Stomach (tissue), 19 donors: ENCODE measurements at places on chromosomes 13 and 19. TPM values are rescaled to one million over a fixed set of nuclear protein-coding genes. Genes with fewer than 3 reads are reported as not detected.

SHC2 gene
- total RNA-seq: 34.8 TPM

PLK5 gene
- not detected for total RNA-seq

BST2 gene
- total RNA-seq: 38.4 TPM

IRF3 gene
- total RNA-seq: 28.3 TPM

PCDH9 gene
- total RNA-seq: 0.87 TPM

SPIB gene
- 0.55 TPM for total RNA-seq

SULT2A1 gene
- total RNA-seq: 6.8 TPM

KLF1 gene
- not detected for total RNA-seq

ERICH4 gene
- not detected for total RNA-seq

SULT2B1 gene
- total RNA-seq: not detected

ZNF536 gene
- total RNA-seq: 13.4 TPM

SIAH3 gene
- total RNA-seq: not detected
